ENCODE measurements at places on chromosomes 13 and 19.

GRCh38 chr19:3375221-3376090 lies 9.1 kb downstream of the NFIC start:
- DNase-seq, result no peak

DNA sequence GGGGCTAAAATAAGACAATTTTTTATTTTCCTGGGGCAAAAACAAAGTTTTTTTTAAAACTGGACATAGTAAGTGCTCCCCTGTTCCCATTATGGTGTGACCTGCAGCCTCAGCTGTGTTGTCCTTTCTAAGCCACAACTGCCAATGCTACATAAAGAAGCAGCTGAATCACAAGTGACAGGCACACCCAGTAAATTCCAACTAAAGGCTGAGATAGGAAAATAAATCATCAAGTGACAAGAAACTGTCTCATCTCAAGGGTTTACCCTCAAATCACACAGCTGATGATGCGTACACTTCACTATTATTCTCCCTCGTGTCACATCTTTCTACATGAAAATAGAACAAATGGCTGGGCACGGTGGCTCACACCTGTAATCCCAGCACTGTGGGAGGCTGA lies 28.7 kb downstream of the STK24 start:
- DNase-seq, result no peak

DNA sequence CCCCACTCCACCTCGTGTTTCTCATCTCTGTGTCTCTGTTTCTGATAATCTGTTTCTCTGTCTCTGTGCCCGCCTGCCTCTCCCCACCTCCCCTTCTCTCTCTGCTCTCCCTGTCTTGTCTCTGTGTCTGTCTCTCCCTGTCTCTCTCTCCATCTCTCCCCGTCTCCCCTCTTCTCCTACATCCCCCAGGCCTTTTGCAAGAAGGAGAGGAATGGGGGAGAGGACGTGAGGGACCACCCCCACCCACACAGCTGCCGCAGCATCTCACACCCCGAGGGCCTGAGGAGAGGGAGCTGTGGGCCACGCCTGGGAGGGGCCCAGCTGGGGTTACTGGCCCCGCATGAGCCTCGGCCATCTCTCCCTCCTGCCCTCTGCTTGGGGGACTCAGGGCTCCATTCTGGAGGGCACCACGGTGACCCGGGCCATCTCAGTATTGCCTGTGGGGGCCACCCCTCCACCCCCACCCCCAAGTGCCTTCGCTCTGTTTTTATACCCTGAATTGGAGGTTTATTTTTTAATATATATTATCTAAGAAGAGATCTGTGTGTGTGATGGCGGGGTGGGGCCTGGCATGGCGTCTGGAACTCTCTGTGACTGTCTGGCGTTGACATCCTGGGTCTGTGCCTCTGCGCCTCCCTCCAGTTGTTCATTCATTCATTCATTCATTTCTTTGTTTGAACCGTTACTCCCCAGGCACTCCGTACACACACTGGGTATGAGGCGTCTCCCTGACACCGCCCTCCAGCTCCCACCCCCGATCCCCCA lies 21.2 kb downstream of the ERFL start:
- DNase-seq, result no peak

DNA sequence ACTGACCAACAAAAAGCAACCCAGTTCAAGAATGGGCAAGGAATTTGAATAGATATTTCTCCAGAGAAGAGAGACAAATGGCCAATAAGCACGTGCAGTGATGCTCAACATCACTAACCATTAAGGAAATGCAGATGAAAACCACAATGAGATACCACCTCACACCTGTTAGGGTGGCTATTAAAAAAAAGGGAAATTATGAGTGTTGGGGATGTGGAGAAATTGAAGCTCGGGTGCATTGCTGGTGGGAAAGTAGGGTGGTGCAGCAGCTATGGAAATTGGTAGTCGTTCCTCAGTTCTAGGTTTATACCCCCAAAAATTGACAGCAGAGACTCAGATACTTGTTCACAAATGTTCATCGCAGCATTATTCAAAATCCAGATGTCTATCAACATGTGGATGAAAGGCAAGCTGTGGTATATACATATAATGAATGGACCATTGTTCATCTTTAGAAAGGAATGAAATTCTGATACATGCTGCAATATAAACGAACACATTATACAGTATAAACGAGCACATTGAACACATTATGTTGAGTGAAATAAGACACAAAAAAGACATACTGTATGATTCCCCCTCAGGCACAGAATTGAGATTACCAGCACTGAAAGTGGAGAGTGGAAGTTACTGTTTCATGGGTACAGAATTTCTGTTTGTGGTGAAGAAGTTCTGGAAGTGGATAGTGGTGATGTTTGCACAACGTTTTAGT lies 927 bp downstream of the CHAMP1 start:
- DNase-seq, result no peak

DNA sequence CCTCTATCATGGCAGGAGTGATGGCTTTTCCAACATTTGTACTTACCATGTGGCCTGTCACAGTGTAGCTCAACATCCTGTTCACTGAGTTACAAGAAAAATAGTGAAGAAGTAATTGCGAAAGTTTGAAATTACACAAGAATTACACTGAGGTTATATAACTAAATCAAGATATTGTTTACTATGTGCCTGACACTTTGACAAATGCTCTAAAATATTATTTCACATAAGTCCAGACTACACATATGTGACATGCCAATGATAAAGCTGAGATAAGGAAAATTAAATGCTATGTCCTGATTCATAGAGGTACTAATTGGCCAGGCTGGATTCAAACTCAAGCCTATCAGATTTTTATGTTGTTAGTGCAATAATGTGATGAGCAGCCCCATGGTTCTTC lies 451.7 kb downstream of the PCDH9 start:
- DNase-seq, result no peak

DNA sequence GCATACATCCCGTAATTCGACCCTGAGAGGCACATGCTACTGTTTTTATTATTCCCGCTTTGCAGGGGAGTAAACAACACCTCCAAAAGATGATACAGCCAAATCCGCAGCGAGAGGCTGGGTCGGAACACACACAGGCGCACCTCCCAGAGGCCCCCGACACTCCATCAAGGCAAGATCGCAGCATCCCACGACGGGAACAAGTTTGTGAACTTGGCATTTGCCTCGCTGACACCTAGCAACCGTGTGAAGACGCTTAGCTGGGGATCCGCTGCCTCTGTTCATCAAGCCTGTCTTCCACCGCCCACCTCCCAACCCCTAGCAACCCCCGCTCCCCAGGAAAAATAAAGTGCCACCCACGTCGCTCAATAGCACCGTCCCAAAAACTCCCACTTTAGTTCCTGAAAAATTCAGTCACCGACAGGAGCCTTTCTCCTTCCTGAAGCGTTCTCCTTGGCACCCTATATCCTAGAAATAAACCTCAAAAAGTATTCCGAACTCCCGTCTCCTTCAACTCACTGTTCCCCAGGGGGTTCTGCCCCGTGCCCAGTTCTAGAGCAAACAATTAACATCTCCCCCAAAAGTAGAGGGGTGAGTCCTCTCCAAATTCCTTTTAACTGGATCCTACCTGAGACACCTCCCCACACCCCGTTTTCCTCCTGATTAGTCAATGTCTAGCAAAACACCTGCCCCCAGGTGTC lies 1.7 kb downstream of the GNG7 start:
- DNase-seq, result no peak

DNA sequence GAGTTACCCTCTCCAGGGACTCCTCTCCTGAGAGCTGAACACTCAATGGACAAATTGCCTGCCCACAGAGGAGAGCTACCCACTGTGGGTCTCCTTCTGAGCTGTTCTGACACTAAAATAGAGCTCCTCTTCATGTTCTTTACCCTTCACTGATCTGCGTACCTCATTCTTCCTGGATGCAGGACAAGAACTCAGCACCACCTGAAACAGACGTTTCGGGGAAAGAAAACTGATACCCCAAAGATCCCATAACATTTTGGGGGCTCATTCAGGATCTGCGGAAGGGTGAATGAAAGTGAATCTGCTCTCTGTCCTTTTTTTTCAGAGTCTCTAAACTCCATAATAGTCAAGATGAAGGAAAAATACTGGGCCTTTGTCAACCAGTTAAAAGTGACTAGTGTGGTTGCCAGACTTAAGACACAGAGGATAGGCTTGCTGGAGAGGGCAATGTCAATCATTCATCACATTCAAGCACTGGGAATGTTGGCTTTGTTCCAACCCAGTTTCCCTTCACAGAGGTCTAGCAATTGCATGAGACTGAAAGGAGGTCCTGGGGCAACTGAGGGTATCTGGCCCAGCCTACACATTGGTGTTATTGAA lies 136.7 kb upstream of the SLITRK6 start:
- DNase-seq, result no peak

DNA sequence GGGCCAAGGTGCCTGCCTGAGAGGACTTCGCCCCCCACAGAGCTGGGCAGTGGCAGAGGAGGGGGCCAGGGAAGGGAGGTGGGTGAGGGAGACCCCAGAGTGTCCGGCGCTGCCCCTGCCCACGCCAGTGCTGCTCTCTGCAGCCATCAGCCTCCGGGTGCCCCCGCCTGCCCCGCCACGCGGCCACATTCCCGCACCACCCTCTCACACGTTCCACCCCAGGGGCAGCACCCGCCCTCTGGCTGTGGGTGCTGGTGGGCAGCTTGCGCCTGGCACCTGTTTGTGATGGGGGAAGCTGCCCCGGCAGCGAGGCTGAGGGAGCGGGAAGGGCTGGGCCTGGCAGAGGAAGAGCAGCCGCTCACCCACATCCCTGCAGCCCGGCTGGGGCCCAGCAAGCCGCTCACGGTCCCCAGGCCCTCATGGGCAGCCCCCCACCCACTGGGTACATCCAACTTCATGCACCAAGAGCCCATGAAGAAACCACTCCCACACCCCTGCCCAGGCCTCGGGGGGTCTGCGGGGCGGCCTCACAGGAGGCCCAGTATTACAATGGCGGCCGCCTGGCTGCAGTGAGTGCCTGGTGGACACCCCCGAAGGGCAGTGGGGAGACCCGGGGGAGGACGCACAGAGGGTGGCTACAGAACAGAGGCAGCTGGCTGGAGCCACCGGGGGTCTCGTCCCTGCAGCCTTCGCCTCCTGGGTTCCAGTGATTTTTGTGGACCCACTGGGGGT lies 14.0 kb downstream of the SBNO2 start:
- no peak for DNase-seq

DNA sequence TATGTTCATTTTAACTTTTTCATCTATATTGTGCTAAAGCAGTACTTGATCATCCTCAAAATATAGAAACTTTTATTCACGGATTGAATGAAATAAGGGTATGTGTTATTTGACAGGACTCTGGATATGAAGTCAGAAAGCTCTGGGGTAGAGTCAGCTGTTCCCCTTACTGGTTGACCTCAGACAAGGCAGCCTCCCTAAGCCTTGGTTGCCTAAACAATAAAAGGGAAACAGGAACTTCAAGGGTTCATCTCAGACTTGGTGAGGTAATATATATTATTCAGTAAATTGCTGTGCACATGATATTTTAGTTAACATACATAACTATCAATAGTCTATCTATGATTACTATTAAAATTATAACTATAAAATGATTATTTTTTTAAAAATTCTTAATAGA lies 13.6 kb downstream of the POLR1D start:
- no peak for DNase-seq

DNA sequence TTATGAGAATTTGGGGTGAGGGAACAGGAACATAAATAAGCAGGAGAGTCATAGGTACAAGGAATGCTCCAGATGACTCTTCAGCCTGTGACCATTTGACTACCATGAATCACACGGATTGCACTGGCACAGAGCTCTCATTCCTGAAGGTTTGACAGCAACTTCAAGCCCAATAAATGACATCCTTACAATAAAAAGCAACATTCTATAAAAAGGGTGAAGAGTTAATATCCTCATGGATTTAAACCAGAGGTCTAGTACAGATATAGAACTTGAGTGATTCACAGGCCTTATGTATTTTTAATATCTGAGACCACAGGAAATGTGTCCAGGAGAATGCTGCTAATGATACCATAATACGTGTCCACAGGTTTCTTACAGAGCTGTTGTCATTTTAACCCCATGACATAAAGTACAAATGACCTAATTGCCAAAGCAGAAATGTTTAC lies 158.1 kb downstream of the IRS2 start:
- DNase-seq, result no peak

DNA sequence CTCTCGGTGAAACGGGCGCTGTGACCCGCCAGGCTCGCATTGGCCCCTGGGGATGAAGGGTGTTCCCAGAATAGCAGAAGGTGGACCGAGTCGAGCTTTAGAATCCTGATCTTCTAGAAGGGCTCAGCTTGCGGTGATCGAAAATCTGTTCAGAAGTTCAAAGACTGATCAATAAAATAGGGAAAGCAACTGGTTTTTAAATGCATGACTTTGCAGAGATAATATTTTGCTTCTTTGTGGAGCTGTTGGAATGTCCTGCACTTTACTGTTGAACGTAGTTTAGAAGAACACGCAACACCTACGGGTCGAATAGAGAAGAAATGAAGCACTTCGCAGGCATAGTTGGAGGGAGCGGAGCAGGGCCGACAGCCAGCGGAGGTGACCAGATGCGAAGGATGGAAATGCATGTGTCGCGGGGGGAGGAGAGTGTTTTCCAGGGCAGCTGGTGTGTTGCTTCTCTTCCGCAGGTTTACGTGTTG lies 766 bp downstream of the CEBPG start:
- DNase-seq, result no peak

- no peak for DNase-seq
Observed at GRCh38 chr19:58538257-58539168, 5.4 kb upstream of the TRIM28 start.

DNA sequence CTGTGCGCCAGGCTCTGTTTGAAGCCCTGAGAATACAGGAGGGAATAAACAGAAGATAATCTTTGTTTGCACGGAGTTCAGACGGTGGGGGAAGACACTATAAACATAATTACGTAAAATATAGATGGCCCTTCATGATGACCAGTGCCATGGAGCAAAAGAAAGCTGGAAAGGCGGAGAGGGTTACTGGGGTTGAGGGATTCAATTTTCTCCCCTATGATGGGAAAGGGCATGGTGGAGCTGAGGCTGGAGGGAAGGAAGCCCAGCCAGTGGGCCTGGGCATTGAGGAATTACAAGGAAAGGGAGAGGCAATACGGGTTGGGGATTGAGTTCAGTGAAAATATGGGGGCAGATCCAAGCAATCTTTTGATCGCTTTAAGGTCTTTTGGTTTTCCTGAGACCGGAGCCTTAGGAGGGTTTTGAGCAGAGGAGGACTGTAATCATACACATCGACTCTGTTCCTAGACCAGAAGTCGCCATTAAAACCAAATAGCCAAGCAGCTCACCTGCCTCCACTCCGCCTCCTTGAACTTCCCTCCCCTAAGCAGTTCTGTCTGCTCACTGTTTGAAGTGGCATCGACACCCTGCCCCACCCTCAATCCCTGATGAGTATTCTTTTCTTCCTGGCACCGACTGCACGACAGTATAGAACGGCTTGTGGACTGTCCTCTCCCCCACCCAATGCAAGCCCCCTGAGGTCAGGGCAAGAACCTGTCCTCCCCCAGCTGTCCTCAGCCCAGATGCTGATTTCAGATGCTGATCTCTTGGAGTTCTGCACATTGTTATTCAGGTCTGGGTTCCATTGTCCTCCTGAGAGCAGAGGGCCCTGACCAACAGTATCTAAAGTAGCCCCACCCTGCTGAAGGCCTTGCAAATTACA lies 813 bp upstream of the ZNF296 start:
- DNase-seq, result no peak

- no peak for DNase-seq
Observed at GRCh38 chr13:109669234-109669612, 117.2 kb downstream of the IRS2 start.

- peak; percentile 28 for DNase-seq
Observed at GRCh38 chr19:39377373-39378362, 13.2 kb downstream of the PAF1 start.

GRCh38 chr13:98343461-98343860 lies 166.4 kb upstream of the RNF113B start:
- DNase-seq, result no peak

GRCh38 chr19:677201-677600 lies 1.0 kb downstream of the FSTL3 start:
- peak; percentile 38 for DNase-seq

Data from HepG2 (cell line).